ENCODE measurements at places on chromosomes 4 and X.

DNA sequence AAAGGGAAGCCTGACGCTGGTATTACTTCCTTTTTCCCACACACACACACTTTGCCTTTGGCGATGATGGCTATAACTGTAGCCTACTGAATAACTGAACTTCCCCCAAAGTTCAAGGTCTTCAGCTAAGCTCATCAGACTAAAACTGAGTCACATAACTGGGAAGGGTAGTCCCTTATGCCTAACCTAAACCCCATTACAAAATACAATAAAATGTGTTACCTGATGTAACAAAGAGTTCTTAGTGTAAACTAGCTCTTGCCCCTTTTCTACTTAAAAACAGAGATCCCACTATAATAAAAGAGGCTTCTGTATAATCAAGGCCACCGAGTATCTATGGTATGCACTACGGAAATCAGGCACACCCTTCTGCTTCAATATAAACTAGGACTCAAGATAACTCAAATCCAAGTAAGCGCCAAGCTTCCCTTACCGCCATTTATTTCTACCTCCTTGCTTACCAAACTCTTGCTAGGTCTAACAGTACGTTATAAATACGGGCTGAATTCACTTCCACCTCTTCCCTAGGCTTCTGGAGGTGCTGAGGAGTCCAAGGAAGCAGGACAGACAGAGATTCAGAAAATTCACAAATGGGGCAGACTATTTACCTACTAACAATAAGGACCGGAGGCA, 2.4 kb downstream of the OTUD4 start:
- DNase-seq, result no peak

- no peak for DNase-seq
These were observed 83.3 kb upstream of the PAQR3 start for GRCh38 chr4:79022529-79022928.

- DNase-seq, result no peak
These were observed 18.0 kb downstream of the GRK4 start for GRCh38 chr4:2981256-2981819.

DNA sequence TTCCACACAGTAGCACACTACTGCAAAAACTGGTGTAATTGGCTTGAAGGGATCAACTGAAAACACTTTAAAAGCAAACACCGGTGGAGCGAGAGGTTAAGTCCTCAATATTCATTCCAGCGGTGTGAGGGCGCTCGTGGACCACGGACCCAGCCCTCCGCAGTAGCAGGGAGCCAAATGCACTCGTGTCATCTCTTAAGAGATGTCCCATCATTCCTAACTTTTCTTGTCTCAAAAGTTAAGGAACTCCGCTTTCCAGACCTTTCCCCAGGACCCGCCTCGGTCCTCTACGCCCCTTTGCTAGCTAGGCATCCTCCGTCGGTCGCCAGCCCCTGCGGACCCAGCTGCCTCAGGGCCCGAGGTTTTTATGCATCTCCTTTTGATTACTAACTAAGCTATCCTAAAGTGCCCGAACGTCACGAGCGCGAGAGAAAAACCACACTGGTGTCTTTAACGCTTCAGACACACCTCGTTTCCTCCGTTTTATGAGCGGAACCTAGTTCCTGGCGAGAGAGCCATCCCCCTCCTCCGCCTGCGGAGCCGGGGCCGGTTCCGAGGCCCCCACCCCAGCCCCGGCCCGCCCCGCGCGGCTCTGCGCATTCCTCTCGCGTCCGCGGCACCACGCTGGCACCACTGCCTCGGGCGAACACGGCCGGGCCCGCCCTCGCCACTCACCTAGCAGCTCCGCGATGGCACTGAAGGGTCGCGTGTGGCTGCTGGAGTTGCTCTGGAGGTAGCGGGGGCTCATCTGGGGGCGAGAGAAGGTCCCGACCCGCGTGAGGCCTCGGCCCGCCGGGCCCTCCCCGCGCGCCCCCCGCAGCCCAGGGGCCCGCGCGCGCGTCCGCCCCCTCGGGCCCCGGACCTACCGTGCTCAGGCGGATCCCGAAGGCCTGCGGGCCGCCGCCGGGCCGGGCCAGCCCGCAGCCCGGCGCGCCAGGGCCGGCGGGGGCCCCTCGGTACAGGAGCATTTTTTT, 723 bp downstream of the MORC4 start:
- DNase-seq, result no peak

DNA sequence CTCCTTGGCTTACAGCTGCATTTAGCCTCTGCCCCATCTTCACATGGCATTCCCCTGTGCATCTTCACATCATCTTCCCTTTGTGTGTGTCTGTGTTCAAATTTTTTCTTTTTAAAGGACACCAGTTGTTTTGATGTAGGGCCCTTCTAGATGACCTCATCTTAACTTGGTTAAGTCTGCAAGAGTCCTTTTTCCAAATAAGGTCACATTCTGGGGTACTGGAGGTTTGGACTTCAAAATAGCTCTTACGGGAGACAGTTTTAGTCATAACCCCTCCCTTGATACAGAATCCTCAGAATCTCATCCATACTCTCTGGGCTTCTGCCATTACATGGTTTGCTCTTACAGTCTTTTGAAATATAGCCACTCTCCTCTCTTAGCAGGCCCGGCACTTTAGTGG, 231.5 kb upstream of the ATP6AP2 start:
- no peak for DNase-seq

DNA sequence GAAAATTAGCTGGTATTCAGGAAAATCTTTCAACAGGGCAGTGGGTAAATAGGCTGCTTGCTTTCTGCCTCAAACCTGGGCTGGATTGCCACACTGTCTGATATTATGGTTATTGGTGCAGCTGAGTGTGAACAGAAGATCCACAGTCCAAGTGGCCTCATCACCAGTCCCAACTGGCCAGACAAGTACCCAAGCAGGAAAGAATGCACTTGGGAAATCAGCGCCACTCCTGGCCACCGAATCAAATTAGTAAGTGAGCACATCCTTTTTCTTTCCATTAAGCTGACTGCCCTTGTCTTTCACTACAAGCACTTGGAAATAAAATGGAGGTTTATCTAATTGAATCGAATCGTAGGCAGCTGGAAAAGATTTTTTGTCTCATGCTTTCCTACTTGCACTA, 204.7 kb downstream of the TLL1 start:
- DNase-seq, result no peak

DNA sequence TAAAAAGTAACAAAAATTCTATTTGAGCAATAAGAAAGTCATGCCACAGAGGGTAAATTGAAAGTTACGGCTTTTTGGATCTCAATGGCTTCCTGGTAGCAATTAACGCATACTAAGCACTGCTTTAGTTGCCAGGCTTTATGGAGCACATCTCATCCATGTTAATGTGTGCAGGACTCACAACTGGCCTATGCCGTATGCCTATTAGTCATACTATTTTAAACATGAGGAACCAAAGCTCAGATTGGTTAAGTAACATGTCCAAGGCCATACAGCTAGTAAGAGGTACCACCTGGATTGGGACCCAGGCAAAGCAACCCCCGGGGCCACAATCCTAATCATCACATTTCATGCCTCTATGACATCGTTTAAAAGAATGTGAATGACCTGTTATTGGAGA, 17.1 kb downstream of the DAPP1 start:
- no peak for DNase-seq

GRCh38 chr4:62408454-62408853, 1208.3 kb downstream of the ADGRL3 start:
- no peak for DNase-seq

DNA sequence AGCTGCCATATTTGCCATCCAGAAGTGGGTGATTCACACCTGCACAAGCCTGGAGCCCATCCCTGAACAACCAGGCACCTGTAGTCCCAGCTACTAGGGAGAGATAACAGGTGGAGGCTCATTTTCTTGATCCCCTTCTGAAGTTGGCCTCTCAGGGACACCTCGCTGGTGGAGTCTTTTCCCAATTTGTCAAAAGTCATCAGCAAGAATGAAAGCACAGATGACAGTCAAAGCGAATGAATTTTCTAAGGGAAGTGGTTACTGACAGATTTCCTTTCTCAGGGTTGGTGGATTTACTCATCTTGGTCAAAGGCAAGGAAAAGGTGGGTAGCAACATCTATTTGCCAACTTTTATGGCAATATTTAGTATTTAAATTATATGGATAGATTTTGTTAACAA, 36.5 kb downstream of the FGFBP1 start:
- no peak for DNase-seq

Data from D721Med (cell line).